ENCODE measurements at places on chromosomes 5 and 9.

- DNase-seq: no peak
These were observed 107.7 kb downstream of the LIFR start for GRCh38 chr5:38448568-38449350.

- no peak for DNase-seq
These were observed 38.7 kb upstream of the CDKN2AIPNL start for GRCh38 chr5:134450374-134450773.

GRCh38 chr5:139377226-139377625 lies 5.9 kb downstream of the SLC23A1 start:
- no peak for DNase-seq

DNA sequence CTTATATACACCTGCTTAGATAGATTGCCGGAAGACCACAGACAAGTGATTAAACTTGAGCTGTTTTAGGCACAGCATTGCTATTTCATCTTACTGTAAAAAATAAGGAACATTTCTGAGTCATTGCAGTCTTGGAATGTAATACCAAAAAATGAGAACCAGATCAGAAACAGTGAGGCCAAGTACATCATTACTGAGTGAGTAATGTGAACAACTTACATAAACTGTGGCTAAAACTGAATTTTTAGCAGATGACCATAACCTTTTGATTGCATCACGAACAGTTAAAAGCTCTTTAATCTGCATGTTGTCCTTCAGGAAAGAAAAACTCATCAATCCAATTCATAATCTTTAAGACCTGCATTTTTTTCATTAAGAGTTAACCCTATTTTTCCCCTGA lies 157.1 kb upstream of the FGF10 start:
- DNase-seq: no peak

DNA sequence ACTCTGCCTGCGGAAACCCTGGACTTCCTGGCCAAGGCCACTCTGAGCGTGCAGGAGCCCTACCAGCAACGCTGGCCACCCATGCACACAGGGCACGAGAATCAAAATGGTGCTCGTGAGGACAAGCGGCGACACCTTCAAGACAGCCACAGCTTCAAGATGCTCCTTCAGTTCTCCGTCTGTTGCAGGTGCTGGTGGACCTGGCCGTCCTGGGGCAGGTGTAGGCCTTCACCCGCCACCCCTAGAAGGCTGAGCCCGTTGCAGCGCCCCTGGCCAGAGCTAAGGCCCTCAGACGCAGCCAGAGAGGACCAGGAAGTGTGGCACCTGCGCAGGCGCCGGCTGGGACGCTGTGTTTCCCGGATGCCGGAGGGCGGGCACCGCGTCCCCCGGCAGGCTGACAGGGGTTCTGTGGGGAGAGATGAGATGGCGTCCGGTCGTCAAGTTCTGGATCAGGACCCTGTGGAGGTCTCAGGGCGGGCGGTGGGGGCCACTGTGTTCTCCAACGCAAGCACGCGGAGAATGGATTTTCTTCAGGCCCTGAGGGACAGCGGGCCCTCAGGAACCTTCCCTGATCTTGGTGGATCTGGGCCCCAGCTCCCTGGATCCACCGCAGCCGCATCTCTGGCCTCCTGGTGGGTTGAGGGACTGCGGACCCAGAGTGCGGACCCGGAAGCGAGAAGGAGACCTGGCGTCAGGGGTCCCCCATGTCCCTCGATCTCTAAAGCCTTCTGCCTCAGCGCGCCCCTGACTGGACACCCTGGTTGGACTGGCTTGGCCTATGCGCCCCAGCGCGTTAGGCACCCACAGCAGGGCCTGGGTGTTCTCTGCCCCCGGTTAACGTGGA lies 1770.8 kb upstream of the CDH9 start:
- no peak for DNase-seq

- DNase-seq: no peak
These were observed 168.4 kb downstream of the PBX3 start for GRCh38 chr9:125915606-125916005.

- no peak for DNase-seq
These were observed 6.0 kb downstream of the INSYN2B start for GRCh38 chr5:169974121-169974770.

- DNase-seq: no peak
These were observed 115.4 kb downstream of the DENND1A start for GRCh38 chr9:123814496-123814895.

- DNase-seq: no peak
These were observed 341.8 kb upstream of the CTNND2 start for GRCh38 chr5:12246036-12246435.

Measured in EL (cell line).